ENCODE measurements at places on chromosomes 5 and 9. TPM values are rescaled to one million over a fixed set of nuclear protein-coding genes. Genes with fewer than 3 reads are reported as not detected.

GRCh38 chr5:104643320-104643719 lies 1080.7 kb upstream of the NUDT12 start:
- H3K27me3 ChIP-seq: no peaks in the 10 kb centered on the region
- no peaks in the 10 kb centered on the region for H3K36me3 ChIP-seq
- H3K4me1 ChIP-seq: no peaks in the 10 kb centered on the region
- DNase-seq: no peak
- no peak overlapping the region for H3K4me3 ChIP-seq
- H3K27ac ChIP-seq: no peak overlapping the region

GRCh38 chr5:178542455-178542854 lies 47.7 kb downstream of the COL23A1 start:
- H3K27me3 ChIP-seq: no peaks in the 10 kb centered on the region
- no peak for DNase-seq
- H3K36me3 ChIP-seq: no peaks in the 10 kb centered on the region
- no peak overlapping the region for H3K4me3 ChIP-seq

IL4 gene
- not detected for total RNA-seq

PTGES gene
- 0.31 TPM for total RNA-seq

- H3K27me3 ChIP-seq: peaks cover 5% of the 10 kb centered on the region
- no peak overlapping the region for H3K27ac ChIP-seq
- no peak for DNase-seq
- no peak overlapping the region for H3K4me3 ChIP-seq
These were observed 159.9 kb upstream of the FBXL17 start for GRCh38 chr5:108541836-108542235.

DNA sequence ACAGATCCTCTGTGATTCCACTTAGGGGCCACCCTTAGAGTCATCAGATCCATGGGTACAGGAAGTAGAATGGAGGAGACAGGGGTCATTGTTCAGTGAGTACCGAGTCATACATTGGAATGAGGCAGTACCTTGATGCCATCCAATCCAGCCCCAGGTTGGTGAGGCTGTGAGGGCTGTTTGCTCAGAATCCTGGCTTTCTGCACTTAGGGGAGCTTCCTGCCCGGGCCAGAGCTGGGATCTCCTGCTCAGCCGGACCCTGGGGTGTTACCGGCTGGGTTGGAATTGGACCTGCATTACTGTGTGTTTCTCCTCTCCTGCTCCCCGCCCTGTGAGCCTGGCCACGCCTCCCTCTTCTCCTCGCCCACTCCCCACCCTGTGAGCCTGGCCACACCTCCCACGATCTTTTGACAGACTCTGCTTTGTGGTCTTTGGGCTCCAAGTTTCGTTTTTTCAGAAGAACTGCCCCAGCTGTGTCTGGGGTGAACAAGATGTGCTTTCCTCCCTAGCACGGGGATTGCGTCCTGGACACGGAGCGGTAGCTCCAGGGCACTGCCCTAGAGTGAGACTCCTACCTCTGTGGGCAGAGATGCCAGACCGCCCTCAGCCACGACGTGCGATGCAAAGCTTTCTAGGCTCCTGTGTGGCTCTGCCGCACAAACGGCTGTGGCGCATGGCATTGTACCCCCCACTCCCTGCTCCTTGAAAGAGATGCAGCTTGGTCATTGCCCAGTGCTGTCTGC lies 15.4 kb downstream of the TRAF2 start:
- H3K4me3 ChIP-seq: peak overlapping the region; percentile 31
- H3K27me3 ChIP-seq: no peaks in the 10 kb centered on the region
- H3K27ac ChIP-seq: peak overlapping the region; percentile 94
- H3K4me1 ChIP-seq: peaks cover 49% of the 10 kb centered on the region
- DNase-seq: peak; percentile 75
- H3K36me3 ChIP-seq: peaks cover 44% of the 10 kb centered on the region

SLC36A2 gene
- not detected for total RNA-seq

- H3K4me3 ChIP-seq: no peak overlapping the region
- H3K4me1 ChIP-seq: peaks cover 25% of the 10 kb centered on the region
- H3K36me3 ChIP-seq: peaks cover 53% of the 10 kb centered on the region
These were observed 7.8 kb downstream of the EXOSC2 start for GRCh38 chr9:130701059-130702022.

DNA sequence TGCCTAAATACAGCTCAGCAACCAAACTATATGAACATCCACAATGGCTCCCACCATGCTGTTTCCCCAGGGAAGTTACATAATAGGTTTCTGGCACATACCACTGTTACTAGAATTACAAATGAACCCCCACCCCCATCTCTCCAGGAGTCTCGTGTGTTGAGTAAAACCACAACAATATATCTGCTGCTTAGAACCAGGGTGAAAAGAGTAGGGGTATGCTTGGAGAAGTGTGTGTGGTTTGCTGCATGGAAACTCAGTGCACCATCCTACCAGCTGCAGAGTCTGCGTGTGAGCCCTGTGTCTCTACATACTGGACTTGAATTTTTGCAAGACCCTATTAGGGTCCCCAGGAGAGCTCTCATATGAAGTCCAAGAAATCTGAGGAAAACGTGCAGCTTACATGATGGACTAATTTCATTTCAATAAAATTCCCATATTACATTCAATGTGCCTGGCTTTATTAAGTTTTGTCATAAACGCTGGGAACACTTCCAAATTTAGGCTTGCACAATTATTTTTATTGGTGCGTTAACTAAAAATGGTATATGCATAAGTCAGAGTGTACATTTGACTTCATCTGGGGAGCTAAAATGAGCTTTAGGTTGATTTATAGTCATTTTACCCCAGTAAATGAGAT lies 104.5 kb upstream of the NFIB start:
- H3K4me1 ChIP-seq: no peaks in the 10 kb centered on the region
- H3K4me3 ChIP-seq: no peak overlapping the region
- no peak overlapping the region for H3K27ac ChIP-seq
- H3K27me3 ChIP-seq: no peaks in the 10 kb centered on the region
- DNase-seq: no peak

DNA sequence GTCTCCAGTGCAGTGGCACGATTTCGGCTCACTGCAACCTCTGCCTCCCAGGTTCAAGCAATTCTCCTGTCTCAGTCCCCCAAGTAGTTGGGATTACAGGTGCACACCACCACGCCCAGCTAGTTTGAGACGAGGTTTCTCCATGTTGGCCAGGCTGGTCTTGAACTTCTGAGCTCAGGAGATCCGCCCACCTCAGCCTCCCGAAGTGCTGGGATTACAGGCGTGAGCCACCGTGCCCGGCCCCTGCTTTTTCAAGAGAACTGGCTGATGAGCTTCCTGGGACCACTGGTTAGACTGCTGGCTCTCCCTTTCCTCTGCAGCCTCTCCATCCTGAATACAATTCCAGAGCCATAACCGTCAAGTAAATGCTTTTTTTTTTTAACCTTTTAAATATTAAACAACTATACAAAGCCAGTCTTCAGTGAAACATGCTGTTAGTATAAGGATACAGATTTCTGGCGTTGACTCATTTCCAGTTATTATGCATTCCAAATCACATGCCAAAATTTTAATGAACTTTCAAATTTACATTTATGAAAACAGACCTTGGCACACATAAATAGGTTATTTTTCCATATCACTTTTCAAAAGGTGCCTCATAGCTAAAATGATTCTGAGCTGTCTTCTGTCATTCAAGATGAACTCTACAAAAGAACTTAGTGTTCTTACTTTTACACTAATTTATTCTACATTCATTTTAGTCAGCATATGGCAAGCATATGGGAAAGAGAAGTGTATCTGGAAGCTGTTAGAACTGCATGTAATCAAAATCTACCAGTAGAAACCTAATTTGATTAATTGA lies 116.0 kb downstream of the MLLT3 start:
- H3K27ac ChIP-seq: peak overlapping the region; percentile 23
- no peak for DNase-seq
- H3K27me3 ChIP-seq: no peaks in the 10 kb centered on the region
- peaks cover 2% of the 10 kb centered on the region for H3K36me3 ChIP-seq
- no peak overlapping the region for H3K4me3 ChIP-seq

DNA sequence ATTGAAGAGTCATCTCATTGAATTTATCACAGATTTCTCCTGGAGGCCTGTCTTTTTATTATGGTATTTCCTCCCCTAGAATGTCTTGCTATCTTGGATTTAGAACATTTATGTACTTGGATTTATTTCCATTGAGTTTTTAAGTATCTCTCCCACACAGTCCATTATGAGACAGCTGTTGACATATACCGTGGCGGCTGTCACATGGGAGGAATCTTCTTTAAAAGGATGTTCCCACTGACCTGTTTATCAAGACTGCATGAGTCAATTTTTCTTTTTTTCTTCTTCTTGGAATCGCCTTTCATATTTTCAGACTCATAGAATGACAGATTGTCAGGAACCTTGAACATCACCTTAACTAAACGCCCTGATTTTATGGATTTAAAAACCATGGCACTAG lies 2.9 kb upstream of the CAVIN4 start:
- H3K4me3 ChIP-seq: no peak overlapping the region
- H3K27me3 ChIP-seq: no peaks in the 10 kb centered on the region
- no peaks in the 10 kb centered on the region for H3K36me3 ChIP-seq
- DNase-seq: no peak
- H3K27ac ChIP-seq: no peak overlapping the region

DNA sequence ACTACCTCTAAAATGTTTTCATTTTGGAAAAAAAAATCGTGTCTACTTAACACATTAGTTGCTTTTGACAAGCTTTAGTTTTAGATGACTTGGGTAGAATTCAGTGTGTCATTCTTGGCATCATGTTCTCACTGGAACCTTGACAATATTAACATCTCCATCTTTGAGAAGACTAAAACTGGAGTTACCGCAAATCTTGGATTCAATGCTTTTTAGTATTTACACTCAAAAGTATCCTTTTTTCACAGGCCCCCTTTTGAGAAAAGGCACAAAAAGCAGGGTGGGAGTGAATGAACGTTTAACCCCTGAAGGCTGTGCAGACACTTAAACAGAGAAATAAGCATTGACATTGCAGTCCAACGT lies 549.1 kb downstream of the CSNK1G3 start:
- no peaks in the 10 kb centered on the region for H3K36me3 ChIP-seq
- no peaks in the 10 kb centered on the region for H3K27me3 ChIP-seq
- no peak for DNase-seq
- H3K27ac ChIP-seq: no peak overlapping the region
- H3K4me3 ChIP-seq: no peak overlapping the region

FBP1 gene
- total RNA-seq: 1.9 TPM

DNA sequence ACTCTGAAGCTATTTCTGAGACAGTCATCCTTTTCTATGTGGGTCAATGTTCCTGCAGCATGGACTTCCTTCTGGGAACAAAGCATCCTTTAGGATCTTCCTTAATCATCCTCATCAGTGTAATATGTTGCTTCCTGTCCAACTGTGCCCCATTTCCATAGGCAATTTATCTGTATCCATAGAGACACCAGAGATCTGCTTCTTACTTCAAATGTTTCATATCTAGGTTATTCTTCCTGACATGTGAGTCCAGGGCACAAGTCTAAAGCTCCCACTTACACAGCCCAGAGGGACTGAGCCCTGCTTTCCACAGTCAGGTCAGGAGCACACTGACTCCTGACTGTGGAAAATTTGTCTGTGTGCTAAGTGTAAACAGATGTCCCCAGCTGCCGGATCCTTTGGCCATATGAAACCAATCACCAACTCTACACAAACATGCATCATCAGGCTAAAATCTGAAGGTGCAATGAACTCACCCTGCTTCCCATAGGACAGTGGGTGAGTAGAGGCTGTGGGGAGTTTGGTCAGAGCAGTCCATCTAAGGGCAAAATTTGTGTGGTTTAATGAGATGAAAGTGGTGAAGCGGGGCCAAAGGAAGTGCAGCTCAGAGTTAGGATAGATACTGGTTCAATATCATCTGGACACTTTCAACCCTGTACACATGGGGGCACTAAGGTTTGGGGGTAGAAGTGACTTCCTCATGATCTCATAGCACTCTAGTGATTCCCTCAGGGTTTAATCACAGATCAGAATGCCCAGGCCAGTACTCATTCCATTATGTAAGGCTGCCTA lies 85.2 kb upstream of the TNC start:
- peaks cover 11% of the 10 kb centered on the region for H3K4me1 ChIP-seq
- H3K27me3 ChIP-seq: peaks cover 38% of the 10 kb centered on the region
- DNase-seq: no peak

FXN gene
- total RNA-seq: 16.8 TPM

GRCh38 chr9:35673132-35674024 lies at the start of gene CA9:
TSS of gene CA9 (plus strand) at chr9:35673928. CDS start at chr9:35673960, 32 bp downstream.
- no peaks in the 10 kb centered on the region for H3K36me3 ChIP-seq
- H3K27me3 ChIP-seq: peaks cover 7% of the 10 kb centered on the region
- peaks cover 11% of the 10 kb centered on the region for H3K4me1 ChIP-seq
- no peak within 1 kb of the TSS for H3K27ac ChIP-seq

OR13C4 gene
- not detected for total RNA-seq

- peaks cover 68% of the 10 kb centered on the region for H3K4me1 ChIP-seq
- DNase-seq: no peak
- no peaks in the 10 kb centered on the region for H3K27me3 ChIP-seq
- H3K36me3 ChIP-seq: peaks cover 68% of the 10 kb centered on the region
- no peak overlapping the region for H3K4me3 ChIP-seq
These were observed 24.9 kb downstream of the TCF7 start for GRCh38 chr5:134139377-134139851.

CARD9 gene
- 0.12 TPM for total RNA-seq

GGTA1 gene
- not detected for total RNA-seq

DNA sequence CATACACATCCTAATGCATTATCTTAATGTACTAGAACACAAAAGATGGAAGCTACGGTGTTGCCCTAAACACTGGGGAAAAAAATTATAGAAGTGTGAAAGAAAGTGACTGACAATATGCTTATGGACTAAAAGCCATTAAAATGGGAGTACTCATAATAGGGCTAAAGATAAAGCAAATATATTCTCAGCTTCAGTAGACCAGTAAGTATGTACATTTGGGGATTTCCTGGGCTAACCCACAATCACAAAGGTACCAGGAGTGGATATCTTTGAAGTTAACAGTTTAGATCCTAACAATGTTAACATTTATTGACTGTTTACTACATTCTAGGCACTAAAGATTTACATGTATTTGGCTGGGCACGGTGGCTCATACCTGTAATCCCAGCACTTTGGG lies 36.9 kb downstream of the PTGER4 start:
- no peak for DNase-seq
- H3K36me3 ChIP-seq: peaks cover 30% of the 10 kb centered on the region
- peaks cover 13% of the 10 kb centered on the region for H3K4me1 ChIP-seq
- H3K27ac ChIP-seq: no peak overlapping the region

C9orf153 gene
- 0.31 TPM for total RNA-seq

DNA sequence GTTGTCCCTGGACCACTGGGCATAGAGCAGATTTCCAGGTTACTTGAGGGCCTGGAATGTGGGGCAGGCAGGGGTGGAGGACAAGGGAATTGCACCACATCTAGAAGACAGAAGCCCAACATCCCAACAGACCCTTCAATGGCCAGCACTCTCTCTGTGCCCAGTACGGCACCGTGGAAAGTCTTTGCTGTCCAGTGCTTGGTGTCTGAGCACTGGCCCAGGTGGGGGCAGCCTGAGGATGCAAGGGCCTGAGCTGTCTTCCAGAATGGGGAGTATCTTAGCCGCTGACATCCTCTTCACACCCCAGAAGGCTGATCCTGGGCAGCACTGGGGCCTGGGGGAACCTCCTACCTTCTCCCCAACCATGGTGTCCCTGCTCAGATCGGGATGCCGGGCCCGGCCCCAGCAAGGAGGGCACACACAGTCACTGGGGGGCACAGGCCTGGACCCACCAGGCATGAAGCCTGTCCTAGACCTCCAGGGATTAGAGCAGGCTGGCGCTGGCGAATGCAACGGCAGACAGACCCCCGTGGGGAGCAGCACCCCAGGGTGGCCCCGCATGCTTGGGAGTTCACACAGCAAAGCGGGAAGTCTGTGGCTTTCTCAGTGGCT lies 40.6 kb upstream of the OLFM1 start:
- H3K4me1 ChIP-seq: no peaks in the 10 kb centered on the region
- peaks cover 31% of the 10 kb centered on the region for H3K27me3 ChIP-seq
- H3K27ac ChIP-seq: no peak overlapping the region

GRCh38 chr5:12354686-12355085 lies 450.4 kb upstream of the CTNND2 start:
- no peak overlapping the region for H3K27ac ChIP-seq
- H3K36me3 ChIP-seq: no peaks in the 10 kb centered on the region
- no peaks in the 10 kb centered on the region for H3K27me3 ChIP-seq
